Renal cortex interstitium (tissue), 15 donors: ENCODE measurements at places on chromosomes 5 and 9. TPM values are rescaled to one million over a fixed set of nuclear protein-coding genes. Genes with fewer than 3 reads are reported as not detected.

DNA sequence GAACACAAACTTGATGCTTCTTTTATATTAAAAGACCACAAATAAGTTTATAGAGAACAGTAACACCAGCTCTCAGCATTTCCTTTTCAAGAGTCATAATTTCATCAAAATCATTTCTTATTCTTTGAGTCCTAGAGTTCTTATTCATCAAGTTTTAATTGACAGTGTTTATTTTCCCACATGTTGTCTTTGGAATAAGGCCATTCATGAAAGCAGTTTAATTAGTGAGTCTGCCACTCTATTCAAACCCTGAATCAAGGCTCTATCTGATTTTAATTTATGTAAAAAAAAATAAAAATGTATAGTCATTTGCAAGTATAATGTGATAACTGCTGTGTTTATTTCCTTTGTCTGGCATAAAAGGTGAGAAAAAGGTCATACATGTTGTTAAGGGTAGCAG, 176.7 kb downstream of the PARP8 start:
- DNase-seq = no peak

GRCh38 chr9:34575241-34575640, 14.3 kb downstream of the CNTFR start:
- no peak for DNase-seq

DNA sequence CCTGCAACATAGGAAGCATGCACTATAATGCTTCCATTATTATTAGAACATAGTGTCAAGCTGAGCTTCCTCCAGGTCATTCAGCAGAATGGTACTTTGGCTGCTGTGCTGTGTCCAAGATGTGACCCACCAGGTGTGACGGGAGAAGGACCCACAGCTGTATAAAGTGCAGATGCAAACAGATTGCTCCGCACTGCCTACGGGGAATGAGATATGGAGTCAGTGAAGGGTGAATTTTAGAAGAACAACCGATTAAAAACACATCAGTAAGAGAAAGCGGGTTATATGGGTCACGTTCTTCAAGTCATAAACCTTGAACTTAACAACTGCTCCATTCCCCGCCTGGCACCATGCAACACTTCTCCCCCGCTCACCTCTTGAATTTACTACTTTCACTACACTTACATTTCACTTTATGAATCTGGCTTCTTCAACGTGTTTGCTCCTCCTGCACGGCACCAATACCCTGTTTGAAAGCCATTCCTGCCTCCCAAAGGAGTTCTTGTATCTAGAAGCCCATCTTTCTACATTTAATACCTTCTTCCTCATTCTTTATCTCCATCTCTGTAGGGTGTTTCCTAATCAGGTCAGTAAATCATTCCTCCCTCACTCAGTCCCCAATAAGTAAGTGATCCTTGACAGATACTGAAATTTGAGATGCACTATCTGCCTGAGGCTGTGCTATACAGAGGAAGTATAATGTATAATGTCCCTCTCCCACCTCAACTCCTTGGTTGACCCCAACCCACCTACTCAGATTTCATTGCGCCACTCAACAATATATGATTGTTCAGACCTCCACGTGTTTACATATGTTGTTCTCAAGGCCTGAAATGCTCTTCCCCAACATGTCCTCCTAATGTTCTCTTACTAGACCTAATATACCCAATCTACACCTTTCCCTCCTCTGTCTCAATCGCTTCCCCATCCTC, 25.9 kb downstream of the BRINP1 start:
- DNase-seq = no peak

GRCh38 chr5:149170299-149170698, 29.0 kb downstream of the ABLIM3 start:
- no peak for DNase-seq

GARNL3 gene
- 18.1 TPM for polyA plus RNA-seq

- no peak for DNase-seq
Measured at GRCh38 chr9:113219186-113219936, 1.7 kb downstream of the FKBP15 start.

GRCh38 chr9:3161912-3162311, 318.0 kb upstream of the PUM3 start:
- DNase-seq = no peak

GRCh38 chr9:112881331-112881730, 9.3 kb downstream of the SLC46A2 start:
- DNase-seq = no peak

NUDT12 gene
- 27.6 TPM for polyA plus RNA-seq

DNA sequence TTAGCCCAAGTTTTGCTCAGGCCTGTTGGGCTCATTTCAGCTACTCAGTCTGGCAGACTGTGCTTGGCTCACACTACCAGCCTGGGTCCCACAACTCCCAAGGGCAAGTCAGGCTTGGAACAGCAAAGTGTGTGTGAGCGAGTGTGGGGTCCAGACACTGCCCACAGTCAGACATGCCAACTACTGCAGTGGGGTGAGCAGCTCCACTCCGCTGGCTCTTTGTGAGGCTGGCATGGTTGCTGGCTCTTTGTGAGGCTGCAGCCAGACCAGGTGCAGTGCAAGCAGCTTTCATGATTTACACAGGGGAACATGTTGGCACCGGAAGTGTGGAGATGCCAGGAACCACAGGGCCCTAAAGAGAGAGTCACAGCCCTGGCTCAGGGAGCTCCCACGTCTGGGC, 606.7 kb upstream of the FAM174A start:
- no peak for DNase-seq

DNA sequence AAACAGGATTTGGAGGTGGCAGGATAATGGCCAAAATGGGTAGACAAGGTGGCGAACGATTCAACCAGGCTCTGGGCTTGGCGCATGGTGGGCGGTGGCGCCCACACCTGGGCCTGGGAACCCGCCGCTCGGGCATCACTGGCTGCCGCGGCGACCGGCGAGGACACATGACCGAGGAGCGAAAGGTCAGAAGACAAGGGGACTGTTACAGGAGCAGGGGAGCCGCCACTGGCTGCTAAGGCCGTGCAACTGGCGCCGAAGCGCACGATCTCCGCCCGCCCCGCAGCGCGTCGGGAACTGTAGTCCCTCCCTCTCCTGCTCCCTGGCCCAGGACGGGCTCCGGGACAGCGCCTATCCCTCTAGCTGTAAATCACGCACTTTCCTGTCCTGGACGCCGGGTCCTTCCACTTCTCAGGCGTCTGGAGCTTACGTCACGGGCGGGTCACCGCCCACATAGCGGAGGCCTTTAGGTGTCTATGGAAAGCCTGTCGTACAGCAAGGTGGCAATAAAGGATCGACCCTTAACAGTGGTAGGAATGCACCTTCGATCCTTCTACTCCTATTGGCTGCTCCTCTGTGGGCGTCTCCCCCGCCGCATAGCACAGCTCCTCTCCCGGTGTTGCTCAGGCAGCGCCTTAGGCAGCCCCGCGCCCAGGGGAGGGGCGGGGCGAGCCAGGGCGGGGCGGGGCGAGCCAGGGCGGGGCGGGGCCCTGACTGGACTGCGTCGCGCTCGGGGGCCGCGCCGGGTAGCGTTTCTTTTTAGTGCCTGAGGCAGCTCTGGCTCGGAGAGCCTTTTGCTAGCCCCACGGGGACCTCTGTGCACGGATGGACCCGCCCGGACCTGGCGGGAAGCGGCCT, at the start of gene ICE1:
ICE1 (plus strand) TSS at position 717 of the 858 bp plus-strand sequence. CDS start 239 bp downstream, outside the sequence.
- peak; percentile 96 for DNase-seq

- no peak for DNase-seq
Measured at GRCh38 chr9:122821278-122821943, 7.0 kb downstream of the PDCL start.

SLC36A2 gene
- 13.1 TPM for polyA plus RNA-seq

- no peak for DNase-seq
Measured at GRCh38 chr5:143036146-143036927, 266.2 kb downstream of the ARHGAP26 start.

DDX4 gene
- not detected for polyA plus RNA-seq

DNA sequence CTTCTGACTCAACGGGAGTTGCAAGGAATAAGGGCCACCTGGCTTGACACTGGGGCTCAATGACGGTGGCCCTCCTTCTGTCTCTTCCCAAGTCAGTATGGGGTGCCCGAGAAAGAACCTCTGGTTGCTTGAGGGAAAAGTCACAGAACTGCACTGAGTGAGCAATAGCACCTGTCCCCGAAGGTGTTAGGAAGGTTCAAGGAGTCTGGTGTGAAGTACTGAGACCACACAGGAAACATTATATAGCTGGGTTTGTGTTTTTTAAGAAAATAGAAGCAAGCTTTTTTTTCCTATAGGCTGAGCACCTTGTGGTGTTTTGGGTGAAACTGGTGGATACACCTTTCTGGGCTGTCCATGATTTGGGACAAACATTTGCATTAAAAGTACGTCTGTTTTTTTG, 62.9 kb downstream of the SPIN1 start:
- no peak for DNase-seq
